Umbilical cord (tissue), 2 donors: ENCODE measurements at places on chromosomes 5 and 9. TPM values are rescaled to one million over a fixed set of nuclear protein-coding genes. Genes with fewer than 3 reads are reported as not detected.

CCDC180 gene
- 13.0 TPM for total RNA-seq

- DNase-seq = no peak
Observed at GRCh38 chr9:93585259-93585658, 8.9 kb downstream of the PHF2 start.

DNA sequence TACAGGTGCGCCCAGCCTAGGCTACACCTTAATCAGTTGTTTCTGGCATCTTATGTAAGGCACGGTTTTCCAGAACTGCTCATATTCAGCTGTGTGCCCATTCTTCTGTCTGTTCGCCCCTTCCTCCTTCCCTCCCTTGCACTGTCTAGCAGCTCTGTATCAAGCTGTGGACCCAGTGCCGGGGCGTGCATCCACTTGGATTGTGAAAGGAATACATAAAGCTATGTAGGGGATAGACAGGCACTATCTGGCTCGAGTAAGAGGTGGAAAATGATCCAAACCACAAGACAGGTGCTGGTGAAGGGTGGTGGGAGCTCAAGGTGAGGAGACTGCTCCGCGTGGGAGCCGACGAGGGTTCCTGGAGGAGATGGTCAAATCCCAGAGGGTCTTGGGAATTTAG is 2.0 kb downstream of the GLIPR2 start:
- DNase-seq = no peak

DNA sequence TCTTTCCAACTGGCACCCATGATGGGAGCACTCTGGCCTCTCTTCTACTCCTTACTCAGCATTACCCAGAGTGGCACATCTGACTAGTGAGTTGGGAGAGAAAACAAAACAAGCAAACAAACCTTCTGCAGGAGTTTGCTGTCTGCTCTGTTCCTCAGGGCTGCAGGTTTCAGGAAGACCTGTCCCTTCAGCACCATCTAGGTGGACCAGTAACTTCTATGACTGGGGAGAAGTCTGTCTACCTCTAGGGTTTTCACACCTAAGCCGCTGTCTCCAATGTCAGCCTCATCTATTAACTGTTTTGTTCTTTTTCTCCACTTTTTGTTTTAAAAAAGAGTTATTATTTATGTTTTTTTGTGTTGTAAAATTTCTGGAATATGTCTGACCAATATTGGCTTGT is 58.7 kb downstream of the RAB3C start:
- no peak for DNase-seq

GRCh38 chr9:101705135-101705661 is 33.2 kb downstream of the GRIN3A start:
- DNase-seq = peak; percentile 40

GRCh38 chr5:61744690-61745619 is 412.9 kb downstream of the ZSWIM6 start:
- DNase-seq = no peak

DNA sequence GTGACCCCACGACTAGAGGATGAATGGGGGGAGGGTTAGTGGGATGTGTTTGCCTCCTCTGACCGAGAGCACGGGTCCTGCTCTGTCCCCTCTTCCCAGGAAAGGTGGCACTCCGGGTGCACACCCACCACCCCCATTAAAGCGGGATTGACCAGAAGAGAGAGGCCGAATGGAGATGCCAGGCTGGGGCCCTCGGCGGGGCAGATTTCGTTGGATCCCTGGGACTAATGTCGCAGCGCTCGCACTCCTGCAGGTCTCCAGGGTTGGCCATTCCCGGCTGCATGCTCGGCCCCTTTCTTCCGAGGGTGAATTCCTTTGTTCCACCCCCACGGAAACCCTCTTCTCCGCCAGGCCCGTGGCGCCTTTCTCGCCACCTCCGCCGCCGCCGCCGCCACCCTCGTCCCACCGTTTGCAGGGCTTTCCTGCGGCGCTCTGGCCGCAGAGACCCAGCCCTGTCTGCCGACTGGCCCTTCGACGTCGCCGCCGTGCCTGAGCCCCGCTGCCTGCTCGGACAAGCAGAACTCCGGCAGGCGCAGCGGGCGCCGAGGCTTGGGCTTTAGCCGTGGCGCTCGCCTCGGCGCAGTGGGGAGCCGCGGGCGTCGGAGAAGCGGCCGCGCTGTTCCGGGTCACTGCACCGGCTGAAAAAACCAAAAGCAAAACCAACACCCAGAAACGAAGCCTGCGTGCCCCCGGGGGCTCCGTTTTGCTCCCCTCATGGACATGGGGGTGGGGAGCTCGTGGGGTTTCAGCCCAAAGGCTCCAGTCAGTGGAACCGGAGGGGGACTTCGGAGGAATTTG is 11.8 kb downstream of the LMX1B start:
- DNase-seq = no peak

GRCh38 chr9:126844085-126844484 is 16.4 kb upstream of the ZBTB34 start:
- DNase-seq = no peak
